ENCODE measurements at places on chromosomes 3 and 15. TPM values are rescaled to one million over a fixed set of nuclear protein-coding genes. Genes with fewer than 3 reads are reported as not detected.

The IGSF10 gene
- total RNA-seq = not detected

The TIGIT gene
- total RNA-seq = 22.1 TPM

The RPL15 gene
- 1,496 TPM for total RNA-seq

The PAQR9 gene
- total RNA-seq = not detected

The C2CD4A gene
- not detected for total RNA-seq

The STT3B gene
- total RNA-seq = 140 TPM

The ZBTB20 gene
- total RNA-seq = 8.1 TPM

GRCh38 chr3:145952536-145952935 is 208.4 kb downstream of the PLOD2 start:
- H3K4me3 ChIP-seq = no peak overlapping the region
- no peak overlapping the region for H3K27ac ChIP-seq
- no peaks in the 10 kb centered on the region for H3K4me1 ChIP-seq
- no peaks in the 10 kb centered on the region for H3K36me3 ChIP-seq
- H3K27me3 ChIP-seq = no peaks in the 10 kb centered on the region

GRCh38 chr15:66072616-66073361 is 180.8 kb downstream of the MEGF11 start:
- H3K36me3 ChIP-seq = no peaks in the 10 kb centered on the region
- H3K4me1 ChIP-seq = no peaks in the 10 kb centered on the region
- H3K27me3 ChIP-seq = peaks cover 15% of the 10 kb centered on the region
- DNase-seq = no peak

DNA sequence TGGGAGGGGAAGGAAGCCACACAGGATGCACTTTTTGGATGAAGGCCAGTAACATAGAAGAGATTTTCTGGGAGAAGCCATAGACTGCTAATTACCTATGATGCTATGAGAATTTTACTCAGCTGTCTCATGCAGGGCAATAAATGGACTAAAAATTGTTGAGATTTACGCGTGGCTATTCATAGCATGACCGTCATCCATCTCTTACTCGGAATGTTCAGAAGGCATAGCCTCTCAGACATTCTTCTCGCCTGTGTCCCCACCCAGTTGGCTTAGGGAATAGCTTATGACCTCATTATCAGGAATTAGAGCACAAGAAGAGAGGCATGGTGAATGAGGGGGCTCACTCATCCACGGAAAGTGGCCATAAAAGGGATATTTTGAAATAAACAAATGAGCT is 107.9 kb upstream of the ATP10A start:
- no peaks in the 10 kb centered on the region for H3K27me3 ChIP-seq
- H3K36me3 ChIP-seq = no peaks in the 10 kb centered on the region
- H3K27ac ChIP-seq = no peak overlapping the region
- H3K4me1 ChIP-seq = no peaks in the 10 kb centered on the region

DNA sequence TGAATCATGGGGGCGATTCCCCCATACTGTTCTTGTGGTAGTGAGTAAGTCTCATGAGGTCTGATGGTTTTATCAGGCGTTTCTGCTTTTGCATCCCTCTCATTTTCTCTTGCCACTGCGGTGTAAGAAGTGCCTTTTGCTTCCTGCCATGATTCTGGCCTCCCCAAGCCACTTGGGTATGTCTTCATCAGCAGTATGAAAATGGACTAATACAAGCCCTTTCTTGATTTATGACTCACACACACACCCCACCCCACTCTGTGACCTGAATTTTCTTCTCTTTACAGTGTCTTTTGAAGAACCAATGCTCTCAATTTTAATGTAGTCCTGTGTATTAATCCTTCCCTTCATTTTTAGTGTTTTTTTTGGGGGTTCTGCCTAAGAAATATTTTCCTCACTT is 244.8 kb downstream of the PLCL2 start:
- H3K27ac ChIP-seq = no peak overlapping the region
- peaks cover 16% of the 10 kb centered on the region for H3K36me3 ChIP-seq
- no peak overlapping the region for H3K4me3 ChIP-seq
- H3K4me1 ChIP-seq = no peaks in the 10 kb centered on the region
- no peak for DNase-seq

DNA sequence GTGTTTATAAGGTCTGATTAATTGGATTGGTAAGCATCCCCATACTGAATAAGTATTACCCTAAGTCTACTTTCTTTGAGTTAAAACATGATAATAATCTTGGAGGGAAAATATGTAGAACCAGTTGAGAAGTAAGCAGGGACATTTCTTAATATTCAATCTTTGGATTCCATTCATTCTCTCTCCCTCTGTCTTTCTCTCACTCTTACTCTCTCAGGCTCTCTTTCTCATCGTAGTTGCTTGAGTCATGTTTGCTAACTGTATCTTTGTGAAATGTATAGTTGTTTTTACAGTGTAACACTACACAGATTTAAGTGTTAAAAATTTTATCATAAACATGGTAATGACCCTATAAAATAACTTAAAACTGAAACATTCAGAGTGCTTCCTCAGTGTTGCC is 163.8 kb downstream of the RSRC1 start:
- no peaks in the 10 kb centered on the region for H3K4me1 ChIP-seq
- no peak overlapping the region for H3K4me3 ChIP-seq
- no peaks in the 10 kb centered on the region for H3K27me3 ChIP-seq
- H3K27ac ChIP-seq = no peak overlapping the region

DNA sequence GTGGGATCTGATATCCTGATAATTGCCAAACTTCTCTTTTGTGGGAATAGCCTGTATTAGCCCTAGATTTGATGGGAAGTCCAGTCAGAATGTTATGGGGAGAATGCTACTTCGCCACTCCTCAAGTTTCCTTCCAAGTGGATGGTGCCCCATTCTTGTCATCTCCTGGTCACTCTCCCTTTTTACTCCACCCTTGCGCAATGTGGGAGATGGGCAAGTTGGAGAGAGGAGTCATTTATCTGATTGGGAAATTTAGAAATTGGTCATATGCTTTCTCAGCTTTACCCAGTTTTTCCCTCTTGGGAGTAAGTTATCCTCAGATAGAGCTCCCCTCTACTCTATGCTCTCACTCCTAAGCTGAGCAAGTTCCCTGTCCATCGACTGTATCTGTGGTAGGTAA is 14.4 kb downstream of the FANCD2OS start:
- H3K27ac ChIP-seq = no peak overlapping the region
- no peaks in the 10 kb centered on the region for H3K4me1 ChIP-seq
- peaks cover 55% of the 10 kb centered on the region for H3K36me3 ChIP-seq
- no peak for DNase-seq
- H3K27me3 ChIP-seq = no peaks in the 10 kb centered on the region
- H3K4me3 ChIP-seq = no peak overlapping the region

DNA sequence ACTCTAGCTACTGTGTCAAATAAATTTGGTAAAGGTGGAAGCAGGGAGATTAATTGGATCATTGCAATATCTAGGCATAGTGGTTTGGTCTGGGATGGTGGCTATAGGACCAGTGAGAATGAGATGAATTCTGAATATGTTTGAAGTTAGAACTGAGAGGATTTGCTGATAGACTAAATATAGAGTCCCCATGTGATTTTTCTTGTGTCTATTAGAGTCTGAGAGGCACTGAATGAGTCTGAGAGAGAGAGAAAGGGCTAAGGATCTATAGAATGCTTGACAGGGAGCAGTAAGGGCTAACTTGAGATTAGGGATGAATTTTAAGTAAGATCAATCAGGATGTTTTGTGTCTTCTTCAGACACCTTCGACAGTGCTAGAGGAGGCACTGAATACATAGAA is 77.9 kb upstream of the CHL1 start:
- H3K27ac ChIP-seq = no peak overlapping the region
- no peaks in the 10 kb centered on the region for H3K36me3 ChIP-seq
- no peaks in the 10 kb centered on the region for H3K4me1 ChIP-seq
- no peak for DNase-seq
- H3K4me3 ChIP-seq = no peak overlapping the region

DNA sequence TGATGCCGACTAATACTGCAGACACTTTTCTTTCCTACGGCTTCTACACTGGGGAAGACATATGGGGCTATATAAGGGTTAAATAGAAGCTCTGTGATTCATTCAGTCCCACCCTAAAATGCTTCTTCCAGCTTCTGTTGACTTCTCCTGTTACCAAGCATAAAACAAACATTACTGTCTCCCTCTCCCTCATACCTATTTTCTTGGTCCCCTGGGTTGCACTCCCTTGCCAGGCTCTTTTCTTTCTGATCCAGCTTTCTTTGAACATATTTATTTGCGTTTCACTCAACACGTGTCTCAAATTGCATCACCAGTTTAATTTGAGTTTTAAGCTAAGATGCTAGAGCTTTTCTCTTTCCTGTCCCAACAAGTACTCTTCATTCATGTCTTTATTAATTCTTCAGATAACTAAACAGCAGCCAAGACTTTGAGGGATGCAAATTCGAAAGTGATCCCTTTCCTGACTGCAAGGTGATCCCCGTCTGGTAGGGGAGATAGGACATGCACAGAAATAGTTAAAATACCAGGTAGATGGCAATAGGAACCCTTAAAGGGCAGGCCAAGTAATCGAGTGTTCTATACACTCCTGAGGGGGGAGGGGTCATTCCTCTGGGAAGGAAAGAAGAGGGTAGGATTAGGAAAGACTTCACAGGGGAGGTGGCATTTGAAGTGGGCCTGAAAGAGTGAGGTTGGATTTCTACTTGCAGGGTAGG is 198.6 kb upstream of the BCL6 start:
- no peak for DNase-seq
- H3K4me3 ChIP-seq = no peak overlapping the region
- peaks cover 12% of the 10 kb centered on the region for H3K4me1 ChIP-seq
- H3K27ac ChIP-seq = no peak overlapping the region
- H3K27me3 ChIP-seq = peaks cover 2% of the 10 kb centered on the region

GRCh38 chr3:195860456-195860855 is 47.9 kb downstream of the TNK2 start:
- H3K27me3 ChIP-seq = peaks cover 3% of the 10 kb centered on the region
- peaks cover 4% of the 10 kb centered on the region for H3K4me1 ChIP-seq
- no peak overlapping the region for H3K27ac ChIP-seq
- H3K36me3 ChIP-seq = peaks cover 9% of the 10 kb centered on the region
- H3K4me3 ChIP-seq = no peak overlapping the region

DNA sequence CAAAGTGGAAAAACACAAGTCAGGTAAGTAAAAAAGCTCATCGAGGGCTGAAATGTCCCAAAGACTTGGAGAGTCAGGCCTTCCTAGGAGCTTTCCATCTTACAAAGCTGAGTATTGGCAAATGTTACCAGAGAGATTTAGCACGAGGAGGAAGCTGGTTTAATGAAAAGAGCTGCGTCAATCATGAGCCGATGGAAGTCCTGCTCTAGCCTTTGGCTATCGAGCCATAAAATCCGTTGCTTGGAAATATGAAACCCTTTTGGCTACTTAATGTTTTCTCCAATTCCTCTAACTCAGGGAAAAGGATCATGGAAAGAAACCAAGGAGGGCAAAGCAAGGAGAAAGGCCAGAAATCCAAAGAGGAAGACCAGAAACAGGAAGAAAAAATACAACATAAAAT is 1074.6 kb downstream of the FHIT start:
- H3K4me3 ChIP-seq = no peak overlapping the region
- H3K27me3 ChIP-seq = no peaks in the 10 kb centered on the region
- H3K4me1 ChIP-seq = no peaks in the 10 kb centered on the region
- H3K36me3 ChIP-seq = no peaks in the 10 kb centered on the region

DNA sequence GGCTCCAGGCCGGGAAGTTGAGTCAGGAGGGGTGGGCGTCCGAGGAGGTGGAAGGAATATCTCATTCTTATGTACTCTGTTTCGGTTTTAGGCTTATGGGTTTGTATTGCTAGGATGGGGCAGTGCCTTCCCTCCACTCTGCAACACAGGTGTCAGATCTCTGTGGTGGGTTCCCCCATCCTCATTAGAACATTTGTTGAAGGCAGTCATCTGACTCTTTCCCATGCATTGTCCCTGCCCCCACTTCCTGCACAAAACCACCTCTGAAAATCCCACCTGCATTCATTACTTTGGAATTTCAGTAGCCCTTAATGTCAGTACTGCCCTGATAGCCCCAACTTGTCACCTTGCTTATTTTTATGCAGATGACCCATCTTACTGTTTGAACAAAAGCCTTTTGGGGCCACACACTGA is 29.5 kb downstream of the GYG1 start:
- H3K4me3 ChIP-seq = no peak overlapping the region
- no peaks in the 10 kb centered on the region for H3K27me3 ChIP-seq
- no peak overlapping the region for H3K27ac ChIP-seq
- no peak for DNase-seq
- peaks cover 66% of the 10 kb centered on the region for H3K36me3 ChIP-seq

DNA sequence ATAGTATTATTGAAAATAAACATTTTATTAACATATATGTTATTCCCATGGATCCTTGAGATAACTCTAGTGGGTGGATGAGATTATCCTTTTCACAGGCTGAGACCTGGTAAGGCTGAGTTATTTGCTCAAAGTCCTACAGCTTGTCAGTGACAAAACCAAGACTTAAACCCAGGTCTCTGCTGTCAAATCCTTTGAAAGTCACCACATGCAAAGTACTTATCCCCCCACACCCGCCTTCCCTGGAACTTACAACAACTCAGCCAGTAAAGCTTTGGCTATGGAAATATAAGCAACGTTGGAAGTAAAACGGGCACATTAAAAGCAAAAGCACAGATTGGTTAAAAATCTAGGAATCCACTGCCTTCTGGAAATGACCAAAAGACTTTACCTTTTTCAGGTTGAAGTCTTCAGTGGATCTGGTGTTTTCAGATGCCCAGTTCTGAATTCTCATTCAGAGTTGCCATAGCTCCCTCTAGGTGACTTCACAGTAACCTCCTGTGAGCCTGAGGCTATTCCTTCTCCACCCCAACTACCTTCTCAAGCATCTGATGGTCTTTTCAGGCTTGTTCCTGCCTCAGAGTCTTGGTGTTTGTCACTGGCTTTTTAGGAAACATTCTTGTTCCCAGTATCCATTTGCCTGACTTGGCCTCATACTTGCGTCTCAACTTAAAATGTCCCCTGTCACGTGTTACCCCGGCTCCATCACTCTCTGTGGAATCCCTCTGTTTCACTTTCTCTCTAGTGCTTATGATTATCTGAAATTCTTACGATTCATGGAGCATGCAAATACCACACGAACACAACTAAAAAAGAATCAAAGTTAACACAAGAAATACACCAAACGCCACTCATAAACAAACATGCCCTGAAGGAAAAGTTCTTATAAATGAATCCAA is 131.2 kb downstream of the MAGI1 start:
- no peaks in the 10 kb centered on the region for H3K27me3 ChIP-seq
- no peaks in the 10 kb centered on the region for H3K4me1 ChIP-seq
- DNase-seq = no peak
- H3K36me3 ChIP-seq = no peaks in the 10 kb centered on the region
- no peak overlapping the region for H3K4me3 ChIP-seq

- peaks cover 13% of the 10 kb centered on the region for H3K4me1 ChIP-seq
- no peak overlapping the region for H3K27ac ChIP-seq
- DNase-seq = no peak
- H3K4me3 ChIP-seq = no peak overlapping the region
- no peaks in the 10 kb centered on the region for H3K27me3 ChIP-seq
Measured at GRCh38 chr3:69240651-69241568, 118.5 kb upstream of the LMOD3 start.

- DNase-seq = no peak
- peaks cover 4% of the 10 kb centered on the region for H3K4me1 ChIP-seq
- H3K27me3 ChIP-seq = no peaks in the 10 kb centered on the region
- no peak overlapping the region for H3K4me3 ChIP-seq
- no peaks in the 10 kb centered on the region for H3K36me3 ChIP-seq
Measured at GRCh38 chr3:59374818-59375211, 325.0 kb upstream of the CFAP20DC start.

Measured in activated CD8-positive, alpha-beta T cell treated with anti-CD3 and anti-CD28 coated beads, Interleukin-2, amount 10 ng/mL, durations not matched to agents 7 days and 5 days (primary cell).